ENCODE measurements at places on chromosomes 11 and 22. TPM values are rescaled to one million over a fixed set of nuclear protein-coding genes. Genes with fewer than 3 reads are reported as not detected.

HBG2 gene
- total RNA-seq: 1,050 TPM

VSTM5 gene
- total RNA-seq: 2.5 TPM

DNA sequence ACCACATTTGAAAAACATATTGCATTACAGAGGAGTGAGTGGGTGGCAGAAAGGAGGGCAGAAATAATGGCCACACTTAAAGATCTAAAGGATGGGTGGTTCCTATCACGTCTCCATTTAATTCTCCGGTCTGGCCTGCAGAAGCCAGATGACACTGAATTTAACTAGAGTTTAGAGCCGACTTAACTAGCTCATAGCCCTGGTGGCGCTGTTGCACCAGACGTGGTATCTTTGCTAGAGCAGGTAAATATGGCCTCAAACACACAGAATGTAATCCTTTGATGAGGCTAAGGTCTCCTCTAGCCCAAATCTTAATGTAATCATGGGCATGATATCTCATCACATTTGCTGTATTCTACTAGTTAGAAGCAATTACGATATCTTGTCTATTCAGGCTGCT is 51.5 kb upstream of the GAL start:
- no peak overlapping the region for H3K27ac ChIP-seq
- H3K36me3 ChIP-seq: no peaks in the 10 kb centered on the region
- no peak for DNase-seq
- H3K4me3 ChIP-seq: no peak overlapping the region
- H3K27me3 ChIP-seq: no peaks in the 10 kb centered on the region
- H3K4me1 ChIP-seq: no peaks in the 10 kb centered on the region

RIMBP3B gene
- not detected for total RNA-seq

DNA sequence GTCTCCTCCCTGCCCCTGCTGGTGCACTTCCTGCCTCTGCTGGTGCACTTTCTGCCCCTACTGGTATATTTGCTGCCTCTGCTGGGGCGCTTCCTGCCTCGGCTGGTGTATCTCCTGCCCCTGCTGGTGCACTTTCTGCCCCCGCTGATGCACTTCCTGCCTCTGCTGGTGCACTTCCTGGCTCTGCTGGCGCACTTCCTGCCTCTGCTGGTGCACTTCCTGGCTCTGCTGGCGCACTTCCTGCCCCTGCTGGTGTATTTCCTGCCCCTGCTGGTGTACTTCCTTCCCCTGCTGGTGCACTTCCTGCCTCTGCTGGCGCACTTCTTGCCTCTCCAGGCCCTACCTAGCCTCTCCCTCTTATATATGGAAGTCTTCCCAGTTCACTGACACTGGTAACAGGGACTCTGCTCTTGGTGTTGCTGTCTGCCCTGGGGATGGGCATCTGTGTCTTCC is 10.1 kb downstream of the MTFP1 start:
- no peaks in the 10 kb centered on the region for H3K4me1 ChIP-seq
- H3K27me3 ChIP-seq: no peaks in the 10 kb centered on the region
- no peaks in the 10 kb centered on the region for H3K36me3 ChIP-seq

GRCh38 chr11:6012035-6012668 is 5.4 kb upstream of the OR56A4 start:
- H3K4me1 ChIP-seq: no peaks in the 10 kb centered on the region
- H3K27ac ChIP-seq: no peak overlapping the region
- H3K36me3 ChIP-seq: no peaks in the 10 kb centered on the region
- no peak overlapping the region for H3K4me3 ChIP-seq

- H3K27me3 ChIP-seq: no peaks in the 10 kb centered on the region
- H3K4me1 ChIP-seq: no peaks in the 10 kb centered on the region
- DNase-seq: no peak
- H3K36me3 ChIP-seq: no peaks in the 10 kb centered on the region
- no peak overlapping the region for H3K27ac ChIP-seq
Measured at GRCh38 chr11:79471071-79471844, 30.4 kb upstream of the TENM4 start.

DNA sequence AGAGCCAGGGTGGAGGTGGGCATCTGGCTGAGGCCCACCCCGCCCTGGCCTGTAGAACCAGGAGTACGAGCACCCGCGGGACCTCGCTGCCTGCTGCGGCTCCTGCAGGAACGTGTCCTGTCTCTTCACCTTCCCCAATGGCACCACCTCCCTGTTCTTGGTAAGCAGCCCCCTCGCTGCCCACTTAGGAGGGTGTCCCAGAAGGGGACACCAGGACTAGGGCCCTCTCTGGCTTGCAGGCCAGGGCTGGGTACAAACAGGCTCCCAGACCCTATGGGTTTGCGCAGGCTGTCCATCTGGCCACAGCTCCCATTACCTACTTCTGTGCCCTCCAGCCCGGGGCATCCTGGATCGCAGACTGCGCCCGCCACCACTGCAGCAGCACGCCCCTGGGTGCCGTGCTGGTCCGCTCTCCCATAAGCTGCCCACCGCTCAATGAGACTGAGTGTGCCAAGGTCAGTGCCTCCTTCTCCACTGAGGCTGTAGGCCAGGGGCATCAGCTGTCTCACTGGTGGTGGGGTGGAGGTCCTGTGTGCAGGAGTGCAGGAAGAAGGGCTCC is 77.5 kb upstream of the MYOD1 start:
- H3K4me1 ChIP-seq: no peaks in the 10 kb centered on the region
- no peaks in the 10 kb centered on the region for H3K27me3 ChIP-seq
- H3K36me3 ChIP-seq: no peaks in the 10 kb centered on the region

BDNF gene
- total RNA-seq: 0.83 TPM

DNA sequence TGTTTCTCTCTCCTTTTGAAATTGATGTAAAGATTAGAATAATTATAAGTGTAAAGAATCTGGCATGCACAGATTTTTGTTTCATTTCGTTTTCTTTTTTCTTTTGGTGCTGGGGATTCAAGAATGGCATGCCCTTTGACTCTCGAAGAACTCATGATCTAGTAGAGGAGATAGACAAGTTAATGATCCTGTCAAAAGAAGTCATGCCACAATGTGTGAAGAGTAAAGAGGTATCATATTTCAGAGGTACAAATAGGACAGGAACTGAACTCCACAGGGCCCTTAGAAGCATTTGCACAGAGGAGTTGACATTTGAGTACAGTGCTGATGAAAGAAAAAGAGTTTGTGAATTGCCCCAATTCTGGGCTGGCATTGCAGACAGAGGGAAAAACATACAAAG is 708.0 kb upstream of the ARHGAP42 start:
- H3K36me3 ChIP-seq: no peaks in the 10 kb centered on the region
- no peak overlapping the region for H3K4me3 ChIP-seq
- no peak for DNase-seq
- H3K4me1 ChIP-seq: no peaks in the 10 kb centered on the region

GRCh38 chr11:7422544-7423331 is 62.6 kb upstream of the OLFML1 start:
- no peak overlapping the region for H3K27ac ChIP-seq
- H3K4me3 ChIP-seq: no peak overlapping the region
- no peak for DNase-seq
- H3K4me1 ChIP-seq: no peaks in the 10 kb centered on the region
- no peaks in the 10 kb centered on the region for H3K27me3 ChIP-seq

DNA sequence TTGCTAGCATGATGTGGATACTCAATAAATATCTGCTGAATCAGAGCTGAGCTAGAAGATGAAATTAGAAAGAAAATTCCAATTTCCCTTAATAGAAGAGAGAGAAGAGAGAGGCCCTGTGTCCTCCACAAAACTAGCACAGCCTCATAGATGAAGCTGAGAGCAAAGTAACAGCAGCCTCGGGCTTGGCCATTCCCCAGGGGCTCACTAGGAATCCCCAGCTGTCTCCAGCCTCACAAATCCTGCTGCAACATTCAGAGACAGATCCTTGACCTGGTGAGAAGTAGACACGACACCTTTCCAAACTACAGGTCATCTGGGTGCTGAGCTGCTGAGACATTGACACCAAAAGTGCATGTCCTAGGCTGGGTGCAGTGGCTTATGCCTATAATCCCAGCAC is 26.1 kb upstream of the IRAG1 start:
- no peak for DNase-seq
- no peaks in the 10 kb centered on the region for H3K27me3 ChIP-seq
- no peaks in the 10 kb centered on the region for H3K36me3 ChIP-seq
- no peak overlapping the region for H3K4me3 ChIP-seq
- H3K27ac ChIP-seq: no peak overlapping the region

CD3E gene
- 0.48 TPM for total RNA-seq
